ENCODE measurements at places on chromosomes 13 and 19.

GRCh38 chr13:98386637-98387036, 190.3 kb downstream of the STK24 start:
- peak; percentile 61 for DNase-seq

GRCh38 chr13:36885901-36886300, 34.1 kb downstream of the SMAD9 start:
- DNase-seq, result no peak

GRCh38 chr13:79212064-79212619, 193.9 kb downstream of the RBM26 start:
- DNase-seq, result no peak

DNA sequence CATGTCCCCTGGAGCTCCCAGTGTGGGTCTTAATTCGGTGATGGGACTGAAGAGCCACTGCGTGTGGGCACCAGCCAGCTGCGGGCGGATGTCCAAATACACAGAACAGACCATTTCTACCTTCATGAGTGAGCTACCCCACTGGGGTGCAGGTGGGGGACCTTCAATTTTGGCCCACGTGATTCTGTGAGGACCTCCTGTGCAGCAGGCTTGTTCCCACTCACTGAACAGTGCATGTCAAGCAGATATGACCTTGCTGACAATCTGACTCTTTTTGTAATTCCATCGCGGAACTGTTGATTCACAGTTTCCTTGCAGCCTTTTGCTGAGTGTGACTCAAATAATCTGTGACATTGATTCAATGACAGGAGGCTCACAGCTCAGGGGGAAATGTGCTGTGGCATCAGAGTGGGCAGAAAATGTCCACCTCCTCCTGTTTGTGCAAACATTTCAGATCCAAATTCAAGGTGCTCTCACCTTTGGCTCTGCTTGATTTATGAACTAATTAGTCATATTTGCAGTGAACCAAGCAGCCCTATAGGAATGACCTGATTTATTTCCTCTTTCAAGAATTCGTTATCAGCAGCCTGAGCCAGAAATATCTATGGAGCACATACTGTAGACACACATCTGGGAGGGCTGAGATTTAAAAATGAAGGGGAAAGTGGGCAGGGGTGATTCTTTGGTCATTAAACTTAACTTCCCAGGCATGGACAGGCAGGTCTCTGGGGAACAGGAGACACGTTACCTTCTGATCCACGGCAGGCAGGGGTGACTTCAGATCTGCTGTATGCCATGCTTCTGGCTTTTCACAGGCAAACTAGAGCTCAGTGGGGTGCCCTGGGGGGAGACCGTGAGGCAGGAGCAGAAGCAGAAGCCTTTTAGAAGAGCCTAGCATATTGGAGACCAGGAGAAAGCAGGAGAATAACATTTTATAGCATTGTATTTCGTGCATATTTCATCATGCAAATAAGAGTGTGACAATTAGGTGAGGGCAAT, 170.0 kb upstream of the KL start:
- no peak for DNase-seq

DNA sequence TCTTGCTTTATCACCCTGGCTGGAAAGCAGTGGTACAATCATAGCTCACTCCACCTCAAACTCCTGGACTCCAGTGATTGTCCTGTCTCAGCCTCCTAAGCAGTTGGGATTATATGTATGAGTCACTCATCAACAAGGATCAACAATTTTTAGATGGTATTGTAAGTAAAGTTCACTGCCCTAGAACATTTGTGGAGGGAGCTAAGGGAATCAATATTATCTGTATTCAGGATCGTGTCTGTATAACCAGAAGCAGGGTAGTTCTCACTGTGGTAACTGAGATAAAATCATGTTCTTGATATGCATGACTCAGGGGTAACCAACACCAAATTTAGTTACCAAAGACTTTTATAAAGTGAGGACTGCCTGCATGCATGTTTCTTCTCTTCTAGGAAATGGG, 27.0 kb downstream of the ZMYM5 start:
- no peak for DNase-seq

GRCh38 chr19:2624537-2625091, 77.9 kb downstream of the GNG7 start:
- peak; percentile 66 for DNase-seq

DNA sequence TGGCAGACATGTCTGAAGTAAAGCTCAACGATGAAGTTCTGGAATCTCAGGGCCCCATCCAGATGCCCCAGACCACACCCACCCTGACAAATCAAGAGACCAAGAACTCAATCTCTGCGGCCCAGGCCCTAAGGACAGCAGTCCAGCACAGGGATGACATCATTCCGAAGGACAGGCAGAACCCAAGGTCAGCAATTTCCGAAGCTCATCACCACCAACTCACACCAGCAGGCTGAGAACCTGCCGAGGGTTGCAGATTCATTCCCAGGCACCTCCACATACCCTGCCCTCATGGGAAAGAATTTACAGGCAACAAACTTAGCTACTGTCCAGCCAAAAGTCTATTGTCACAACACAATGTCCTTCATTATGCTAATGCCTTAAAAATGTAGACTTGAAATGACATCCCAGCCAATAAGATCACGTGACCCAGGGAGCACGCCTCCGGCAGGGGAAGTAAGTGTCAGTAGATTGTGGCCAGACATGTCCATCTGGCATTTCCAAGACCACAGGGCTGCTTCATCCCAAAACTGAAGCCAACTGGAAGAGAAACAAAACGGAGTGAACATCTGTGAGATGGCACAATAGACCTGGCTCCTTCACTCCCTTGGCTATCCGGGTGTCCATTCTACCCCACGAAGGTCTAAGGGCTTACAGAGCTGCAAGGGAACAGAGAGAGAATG, 98.8 kb downstream of the CRYL1 start:
- DNase-seq, result no peak

DNA sequence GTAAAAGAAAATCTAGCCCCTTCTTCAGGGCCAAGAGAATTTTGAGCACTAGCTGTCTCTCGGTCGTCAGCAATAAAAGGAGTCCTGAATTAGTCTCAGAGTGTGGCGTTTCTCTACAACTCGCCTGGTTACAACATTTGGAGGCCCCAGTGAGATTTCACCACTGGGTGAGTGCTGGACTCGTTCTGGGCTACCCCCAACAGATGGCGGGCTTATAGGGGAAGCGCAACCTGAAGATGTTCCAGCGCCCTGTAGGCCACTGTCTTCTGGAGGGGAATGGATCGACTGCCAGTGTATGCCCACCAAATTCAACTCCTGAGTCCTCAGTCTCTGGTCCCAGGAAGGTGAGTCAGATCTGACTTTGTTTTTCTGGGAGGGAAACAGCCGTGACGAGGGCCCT, 11.7 kb upstream of the ZNF181 start:
- no peak for DNase-seq

DNA sequence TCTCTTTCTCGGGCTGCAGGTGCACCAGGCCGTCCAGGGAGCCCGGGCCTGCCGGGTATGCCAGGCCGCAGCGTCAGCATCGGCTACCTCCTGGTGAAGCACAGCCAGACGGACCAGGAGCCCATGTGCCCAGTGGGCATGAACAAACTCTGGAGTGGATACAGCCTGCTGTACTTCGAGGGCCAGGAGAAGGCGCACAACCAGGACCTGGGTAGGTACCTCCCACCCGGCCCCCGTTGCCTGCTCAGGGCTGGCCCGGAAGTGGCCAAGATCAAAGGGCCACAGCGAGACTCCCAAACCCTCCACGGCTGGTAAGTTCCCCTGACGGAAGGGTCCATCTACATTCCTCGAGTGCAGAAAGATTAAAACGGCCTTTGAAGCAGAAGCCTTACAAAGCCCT, 55.1 kb downstream of the RAB20 start:
- no peak for DNase-seq

DNA sequence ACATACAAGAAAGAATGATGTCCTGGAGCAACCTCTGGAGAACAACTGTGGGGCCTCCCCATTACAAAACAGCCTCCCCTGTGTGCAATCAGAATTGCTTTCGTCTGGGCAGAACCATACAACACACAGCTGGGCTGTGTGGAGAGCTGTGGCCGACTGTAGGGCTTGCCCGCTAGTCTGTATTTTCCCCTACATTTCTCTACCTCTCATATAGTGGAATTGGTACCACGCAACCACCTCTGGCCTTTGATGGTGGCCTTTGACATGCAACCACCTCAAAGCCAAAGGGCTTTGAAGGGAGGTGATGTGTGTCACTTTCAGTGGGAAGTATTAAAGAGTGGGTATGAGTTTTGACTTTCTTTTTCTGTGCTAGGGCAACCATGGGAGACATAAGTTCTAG, 34.0 kb downstream of the GARRE1 start:
- DNase-seq, result no peak

DNA sequence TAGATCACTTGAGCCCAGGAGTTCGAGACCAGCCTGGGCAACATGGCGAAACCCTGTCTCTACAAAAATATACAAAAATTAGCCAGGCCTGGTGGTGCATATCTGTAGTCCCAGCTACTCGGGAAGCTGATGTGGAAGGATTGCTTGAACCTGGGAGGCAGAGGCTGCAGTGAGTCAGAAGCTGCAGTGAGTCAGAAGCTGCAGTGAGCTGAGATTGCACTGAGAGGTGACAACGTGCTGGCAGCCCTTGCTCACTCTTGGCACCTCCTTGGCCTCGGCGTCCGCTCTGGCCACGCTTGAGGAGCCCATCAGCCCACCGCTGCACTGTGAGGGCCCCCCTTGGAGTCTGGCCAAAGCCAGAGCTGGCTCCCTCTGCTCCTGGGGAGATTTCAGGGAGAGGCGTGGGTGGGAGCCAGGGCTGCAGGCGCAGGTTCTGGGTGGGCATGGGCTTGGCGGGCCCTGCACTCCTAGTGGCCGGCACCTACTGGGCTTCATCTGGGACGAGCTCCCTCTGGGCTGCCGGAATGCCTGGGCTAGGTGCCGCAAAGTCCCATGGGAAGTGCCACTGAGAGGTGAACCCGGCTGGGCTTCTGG, 39.5 kb upstream of the RPL21 start:
- no peak for DNase-seq

- no peak for DNase-seq
Observed at GRCh38 chr19:51136851-51137551, 5.1 kb upstream of the SIGLEC7 start.

GRCh38 chr13:94233401-94233800, 246.1 kb downstream of the DCT start:
- DNase-seq, result peak; percentile 15

GRCh38 chr13:40692946-40693345, 26.5 kb upstream of the FOXO1 start:
- no peak for DNase-seq

GRCh38 chr19:51572410-51572809, 1.3 kb downstream of the ZNF175 start:
- DNase-seq, result no peak

DNA sequence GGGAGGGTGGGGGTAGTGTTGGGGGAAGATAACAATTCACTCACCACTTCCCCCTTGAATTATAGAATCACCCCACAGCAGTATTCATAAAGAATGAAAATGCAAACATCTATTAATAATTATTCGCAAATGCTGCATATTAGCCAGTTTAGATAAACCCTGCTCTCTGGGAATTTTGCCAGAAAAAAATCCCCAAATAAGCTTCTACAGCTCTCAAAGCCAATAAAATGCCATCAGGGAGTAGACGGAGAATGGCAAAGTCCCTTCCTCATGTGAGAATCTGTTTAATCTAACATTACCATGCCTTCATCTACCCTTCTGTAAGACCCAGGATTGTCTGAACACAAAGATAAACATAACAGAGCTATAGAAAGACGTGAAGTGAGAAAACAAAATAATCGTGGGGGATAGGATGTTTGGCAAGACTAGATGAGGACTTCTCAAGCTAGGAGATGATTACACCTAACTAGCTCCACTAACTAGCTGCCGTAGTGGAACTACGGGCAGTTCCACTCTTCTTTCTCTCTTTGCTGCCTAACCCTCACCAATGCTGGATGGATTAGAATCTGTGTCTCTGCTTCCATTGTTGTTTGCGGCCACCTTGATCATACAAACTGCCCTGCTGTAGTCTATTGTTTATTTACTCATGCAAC, 32.4 kb upstream of the CACNA1A start:
- no peak for DNase-seq

- peak; percentile 68 for DNase-seq
Observed at GRCh38 chr19:45913874-45914830, at the start of gene NANOS2. Gene NANOS2, minus strand, starts transcription at chr19:45914778. Its CDS starts 85 bp downstream, at chr19:45914693.

GRCh38 chr19:2685204-2685704, 17.2 kb downstream of the GNG7 start:
- no peak for DNase-seq

- no peak for DNase-seq
Observed at GRCh38 chr19:38247126-38247525, 9.0 kb downstream of the PPP1R14A start.

GRCh38 chr19:39946532-39946931, 12.1 kb upstream of the FCGBP start:
- DNase-seq, result no peak

- no peak for DNase-seq
Observed at GRCh38 chr13:52827839-52828238, 20.6 kb downstream of the PCDH8 start.
